Cerebellum (tissue), 4 donors: ENCODE measurements at places on chromosomes 1 and 21. TPM values are rescaled to one million over a fixed set of nuclear protein-coding genes. Genes with fewer than 3 reads are reported as not detected.
A peak's percentile ranks its signal among the peaks of the same experiment; 100 is the strongest.

- peak; percentile 83 for DNase-seq
Measured at GRCh38 chr1:18883636-18884418, 18.5 kb downstream of the ALDH4A1 start.

S100A7A gene
- total RNA-seq = not detected

GRCh38 chr1:218444588-218444987 is 99.5 kb downstream of the TGFB2 start:
- DNase-seq = no peak

DNA sequence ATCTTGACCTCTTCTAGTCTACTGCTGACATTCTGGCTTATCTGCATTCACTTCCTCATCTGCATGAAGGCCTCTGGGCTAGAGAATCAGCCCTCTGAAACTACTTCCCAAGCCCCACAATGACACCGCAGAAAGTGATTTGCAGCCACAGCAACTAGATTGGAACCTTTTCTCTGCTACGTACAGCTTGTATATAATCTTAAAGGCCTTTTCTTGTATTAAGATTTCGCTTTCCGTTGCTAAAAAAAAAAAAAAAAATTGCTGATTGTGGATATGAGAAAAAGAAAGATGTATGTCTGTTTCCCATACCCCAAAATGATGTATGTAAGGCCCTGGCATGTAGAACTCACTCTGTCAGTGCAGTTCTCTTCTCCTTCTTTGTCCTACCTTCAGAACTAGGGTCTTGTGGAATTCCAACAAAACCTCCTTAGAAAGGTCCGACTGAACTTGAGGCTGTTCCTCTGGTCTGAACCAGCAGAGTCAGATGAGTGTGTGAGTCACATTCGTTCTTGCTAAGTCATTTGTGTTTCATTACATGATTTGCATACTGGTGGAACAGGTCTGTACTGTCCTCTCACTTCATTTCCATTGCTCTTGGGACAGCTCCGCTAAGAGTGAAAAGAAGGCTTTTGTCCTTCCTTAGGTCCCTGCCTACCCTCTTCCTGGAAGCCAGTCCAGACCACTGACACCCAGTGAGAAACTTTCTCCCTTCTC is 62.7 kb downstream of the PLPP3 start:
- DNase-seq = no peak

DNA sequence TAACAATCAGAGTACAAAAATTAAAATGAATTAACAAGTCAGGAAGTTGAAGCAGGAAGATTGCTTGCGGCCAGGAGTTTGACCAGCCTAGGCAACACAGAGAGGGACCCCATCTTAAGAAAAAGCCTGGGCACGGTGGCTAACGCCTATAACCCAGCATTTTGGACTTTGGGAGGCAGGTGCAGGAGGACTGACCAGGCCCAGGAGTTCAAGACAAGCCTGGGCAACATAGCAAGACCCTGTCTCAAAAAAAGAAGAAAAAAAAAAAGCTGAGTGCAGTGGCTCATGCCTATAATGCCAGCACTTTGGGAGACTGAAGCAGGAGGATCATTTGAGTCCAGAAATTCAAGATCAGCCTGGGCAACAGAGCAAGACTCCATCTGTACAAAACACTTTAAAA is 38.5 kb downstream of the TESK2 start:
- DNase-seq = no peak

- no peak for DNase-seq
Measured at GRCh38 chr1:203711251-203712007, 53.6 kb upstream of the LAX1 start.

- DNase-seq = peak; percentile 48
Measured at GRCh38 chr1:108664481-108664880, 3.6 kb upstream of the HENMT1 start.

GRCh38 chr1:14994841-14995437 is 158.6 kb upstream of the TMEM51 start:
- peak; percentile 90 for DNase-seq

RAVER2 gene
- total RNA-seq = 21.4 TPM

GRCh38 chr21:44994695-44995342 is 55.0 kb downstream of the SLX9 start:
- peak; percentile 66 for DNase-seq

DNA sequence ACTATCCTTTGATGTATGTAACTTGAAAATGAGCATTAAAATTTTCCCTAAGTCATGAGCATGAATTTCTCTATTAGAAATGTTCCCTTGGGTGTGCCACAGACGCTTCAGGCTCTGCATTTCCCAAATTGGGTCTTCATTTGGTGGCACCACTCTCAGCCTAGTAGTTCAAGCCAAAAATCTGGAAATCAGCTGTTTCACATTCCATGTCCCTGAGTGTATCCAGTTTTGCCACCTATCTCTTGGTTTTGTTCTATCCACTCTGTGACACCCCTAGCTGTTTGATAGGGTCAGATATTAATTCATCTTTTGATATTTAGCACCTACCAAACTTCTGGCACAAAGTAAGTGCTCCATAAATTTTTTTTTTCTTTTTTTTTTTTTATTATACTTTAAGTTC is 89.5 kb upstream of the DPH5 start:
- no peak for DNase-seq

DNA sequence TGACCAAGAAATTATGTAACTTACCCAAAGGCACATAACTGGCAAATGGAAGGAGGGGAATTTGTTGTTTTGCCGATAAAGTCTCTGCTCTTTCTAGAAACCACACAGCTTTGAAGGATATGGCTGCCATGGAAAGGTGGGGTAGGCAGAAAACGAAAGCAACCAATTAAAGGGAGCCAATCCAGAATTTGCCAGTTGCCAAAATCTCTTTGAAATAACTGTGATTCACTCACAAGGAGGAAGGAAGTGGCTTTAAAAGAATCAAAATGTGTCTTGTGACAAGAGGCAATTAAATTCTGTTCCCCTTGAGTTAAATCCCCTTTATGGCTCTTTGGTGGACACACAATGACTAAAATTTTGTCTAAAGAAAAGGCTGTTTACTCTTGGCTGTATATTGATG is 61.2 kb upstream of the CCDC190 start:
- DNase-seq = no peak

CCDC181 gene
- 7.9 TPM for total RNA-seq

FNDC5 gene
- total RNA-seq = 41.5 TPM

ZNF683 gene
- total RNA-seq = not detected

- no peak for DNase-seq
Measured at GRCh38 chr1:63592536-63593302, 492 bp upstream of the PGM1 start.

GRCh38 chr1:153081736-153082135 is 10.3 kb upstream of the SPRR2B start:
- DNase-seq = no peak

DNA sequence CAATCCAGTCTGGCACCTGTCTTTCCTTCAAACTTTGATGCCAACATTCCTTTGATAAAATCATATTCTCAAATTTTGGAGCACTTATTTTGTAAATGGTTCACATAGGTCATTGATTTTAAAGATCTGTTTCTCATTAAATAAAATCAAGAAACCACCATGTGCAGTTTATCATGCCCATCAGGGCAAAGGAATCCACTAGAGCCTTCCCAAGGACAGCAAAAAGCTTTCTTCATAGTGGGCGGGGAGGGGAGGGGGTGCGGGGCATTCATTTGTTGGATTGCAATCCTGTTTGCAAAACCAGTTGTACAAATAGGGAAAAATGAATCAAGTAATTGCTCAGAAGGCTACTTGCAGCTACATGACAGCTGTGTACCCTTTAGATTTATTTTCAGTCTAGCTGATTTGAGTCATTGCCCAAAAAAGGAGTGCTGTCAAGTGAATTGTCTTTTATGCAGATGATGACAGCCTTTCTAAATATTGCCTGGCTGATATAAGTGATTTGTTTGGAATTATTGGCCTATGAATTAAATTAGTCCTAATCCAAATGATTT is 23.0 kb downstream of the LRRC8B start:
- DNase-seq = no peak

GRCh38 chr1:50108497-50109059 is at the start of gene ELAVL4:
Gene ELAVL4, plus strand, starts transcription at chr1:50108920. Its CDS starts 270 bp downstream, at chr1:50109190.
- peak; percentile 63 for DNase-seq

FCER1G gene
- total RNA-seq = 3.8 TPM

DNA sequence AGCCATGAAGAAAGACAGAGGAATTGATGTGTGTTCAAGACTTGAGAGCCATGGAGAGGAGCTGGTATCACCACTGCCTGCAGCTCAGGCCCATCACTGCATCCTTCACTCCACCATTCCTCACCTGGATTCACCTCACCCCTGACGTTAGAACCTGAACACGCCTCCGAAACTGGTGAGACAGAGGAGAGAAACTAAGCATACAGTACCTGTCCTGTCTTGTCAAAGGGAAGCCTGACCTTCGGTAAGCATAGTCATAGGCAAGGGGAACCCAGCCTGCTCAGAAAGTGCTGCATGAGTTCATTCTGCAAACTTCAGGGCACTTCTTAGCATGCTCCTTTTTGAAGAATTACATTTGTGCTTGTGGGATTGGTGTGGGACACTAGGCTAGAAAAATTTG is 425.8 kb downstream of the DSCAM start:
- no peak for DNase-seq

DNA sequence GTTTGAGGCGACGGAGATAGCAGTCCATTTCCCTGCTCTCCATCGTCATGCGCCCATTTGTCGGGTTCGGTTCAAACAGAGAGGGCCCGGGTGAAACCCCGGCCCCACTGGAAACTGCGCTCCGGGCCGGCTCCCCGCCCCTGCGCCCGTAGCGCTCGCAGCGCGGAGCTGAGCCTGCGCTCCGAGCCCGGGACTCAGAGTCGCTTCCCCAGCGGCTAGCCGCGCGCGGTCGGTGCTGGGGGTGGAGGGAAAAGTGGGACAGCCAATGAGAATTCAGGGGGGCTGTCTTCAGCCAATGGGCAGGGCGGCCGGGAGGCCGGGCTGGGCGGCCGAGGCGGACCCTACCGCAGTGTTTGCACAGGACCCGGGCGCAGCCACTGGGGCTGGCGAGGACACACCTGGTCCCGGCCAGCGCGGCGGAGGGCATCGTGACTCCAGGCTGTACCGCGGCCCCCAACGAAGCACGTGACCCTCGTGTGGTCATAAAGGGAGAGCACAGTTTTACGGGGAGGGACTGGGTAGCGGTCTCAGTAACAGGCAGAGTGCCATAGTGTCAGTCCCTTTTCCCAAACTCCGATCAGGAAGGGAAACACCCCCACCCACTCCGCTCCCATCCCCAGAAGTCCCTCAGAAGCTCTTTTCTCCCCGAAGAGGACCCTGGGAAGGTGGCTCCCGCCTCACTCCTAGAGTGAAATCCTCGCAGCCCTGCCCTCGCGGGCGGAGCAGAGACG is at the start of gene INKA2:
Gene INKA2 (minus strand): TSS at position 202 of the 731 bp plus-strand sequence. CDS start 153 bp downstream, at position 49.
- peak; percentile 95 for DNase-seq

DNA sequence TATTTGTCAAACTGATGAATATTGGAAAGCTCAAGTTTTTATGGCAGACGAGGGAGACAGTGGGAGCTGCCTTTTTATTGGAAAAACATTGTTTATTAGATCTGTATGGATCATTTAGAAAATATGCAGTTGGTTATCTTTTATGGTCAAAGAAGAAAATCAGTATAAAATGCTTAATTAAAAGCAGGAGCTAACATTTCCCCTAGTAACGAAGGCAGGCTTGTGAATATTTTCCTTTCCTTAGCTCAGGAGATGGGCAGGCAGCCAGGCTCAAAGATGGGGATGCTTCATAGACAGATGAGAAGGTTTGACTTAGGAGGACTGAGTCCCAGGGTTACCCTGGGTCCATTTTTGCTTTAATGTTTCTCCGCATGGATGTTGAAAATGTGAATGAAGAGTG is 26.0 kb downstream of the ROR1 start:
- DNase-seq = no peak

GNAT2 gene
- not detected for total RNA-seq

DNA sequence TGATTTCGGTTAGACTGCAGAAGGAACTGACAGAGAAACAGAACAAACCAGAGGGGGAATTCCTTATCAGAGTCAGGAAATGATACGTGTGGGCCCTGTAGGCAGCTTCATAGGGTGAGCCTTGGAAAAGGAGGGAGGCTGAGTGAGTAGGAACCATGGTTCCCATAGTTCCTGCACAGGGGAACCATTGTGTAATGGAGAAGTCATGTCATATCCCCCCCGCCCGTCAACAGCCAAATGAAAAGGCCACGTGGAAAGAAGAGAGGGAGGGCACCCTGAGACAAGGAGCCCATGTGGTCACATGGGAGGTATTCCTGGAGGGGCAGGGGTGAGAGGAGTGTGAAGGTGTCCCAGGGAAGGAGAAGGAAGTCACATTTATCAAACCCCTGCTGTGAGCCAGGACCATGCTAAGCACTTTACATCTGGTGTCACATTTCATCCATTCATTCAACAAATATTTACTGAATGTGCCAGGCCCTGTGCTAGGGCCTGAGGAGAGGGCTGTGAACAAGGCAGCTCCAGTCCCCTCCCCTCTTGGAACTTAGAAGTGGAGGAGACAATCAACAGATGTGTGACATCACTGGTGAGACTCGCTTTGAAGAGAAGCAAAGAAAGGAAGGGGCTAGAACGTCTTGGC is 15.7 kb upstream of the FGR start:
- no peak for DNase-seq
